ENCODE measurements at places on chromosomes 16 and 17.

- DNase-seq, result no peak
Measured at GRCh38 chr17:40188694-40189093, 11.4 kb downstream of the RAPGEFL1 start.

DNA sequence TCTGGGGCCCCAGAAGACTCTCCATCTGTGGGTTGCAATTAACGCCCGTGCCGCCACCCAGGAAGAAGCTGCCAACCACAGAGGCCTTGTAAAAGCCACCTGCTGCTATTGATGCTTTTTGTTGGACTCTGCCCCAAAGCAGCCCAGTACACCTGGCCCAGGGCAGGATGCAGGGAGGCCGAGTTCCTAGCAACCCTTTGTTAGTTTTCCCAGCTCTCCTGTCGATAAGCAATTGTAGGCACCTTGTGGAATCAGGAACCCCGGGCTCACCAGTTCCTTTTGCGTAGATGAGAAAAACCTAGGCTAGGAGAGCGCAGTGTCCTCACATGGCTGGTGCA lies 103.3 kb downstream of the ABCC6 start:
- DNase-seq, result no peak

DNA sequence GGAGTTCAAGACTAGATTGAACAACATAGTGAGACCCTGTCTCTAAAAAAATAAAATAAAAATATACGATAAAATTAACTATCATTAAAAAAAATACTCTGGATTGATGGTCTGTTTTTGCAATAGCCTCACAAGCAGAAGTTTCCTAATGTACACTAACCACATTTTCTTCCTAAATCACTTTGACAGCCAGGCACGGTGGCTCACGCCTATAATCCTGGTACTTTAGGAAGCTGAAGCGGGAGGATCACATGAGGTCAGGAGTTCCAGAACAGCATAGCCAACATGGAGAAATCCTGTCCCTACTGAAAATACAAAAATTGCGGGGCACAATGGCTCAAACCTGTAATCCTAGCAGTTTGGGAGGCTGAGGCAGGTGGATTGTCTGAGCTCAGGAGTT lies 64.7 kb downstream of the HELZ start:
- DNase-seq, result no peak

GRCh38 chr16:85465328-85466303 lies 147.5 kb upstream of the GSE1 start:
- DNase-seq, result peak; percentile 69

DNA sequence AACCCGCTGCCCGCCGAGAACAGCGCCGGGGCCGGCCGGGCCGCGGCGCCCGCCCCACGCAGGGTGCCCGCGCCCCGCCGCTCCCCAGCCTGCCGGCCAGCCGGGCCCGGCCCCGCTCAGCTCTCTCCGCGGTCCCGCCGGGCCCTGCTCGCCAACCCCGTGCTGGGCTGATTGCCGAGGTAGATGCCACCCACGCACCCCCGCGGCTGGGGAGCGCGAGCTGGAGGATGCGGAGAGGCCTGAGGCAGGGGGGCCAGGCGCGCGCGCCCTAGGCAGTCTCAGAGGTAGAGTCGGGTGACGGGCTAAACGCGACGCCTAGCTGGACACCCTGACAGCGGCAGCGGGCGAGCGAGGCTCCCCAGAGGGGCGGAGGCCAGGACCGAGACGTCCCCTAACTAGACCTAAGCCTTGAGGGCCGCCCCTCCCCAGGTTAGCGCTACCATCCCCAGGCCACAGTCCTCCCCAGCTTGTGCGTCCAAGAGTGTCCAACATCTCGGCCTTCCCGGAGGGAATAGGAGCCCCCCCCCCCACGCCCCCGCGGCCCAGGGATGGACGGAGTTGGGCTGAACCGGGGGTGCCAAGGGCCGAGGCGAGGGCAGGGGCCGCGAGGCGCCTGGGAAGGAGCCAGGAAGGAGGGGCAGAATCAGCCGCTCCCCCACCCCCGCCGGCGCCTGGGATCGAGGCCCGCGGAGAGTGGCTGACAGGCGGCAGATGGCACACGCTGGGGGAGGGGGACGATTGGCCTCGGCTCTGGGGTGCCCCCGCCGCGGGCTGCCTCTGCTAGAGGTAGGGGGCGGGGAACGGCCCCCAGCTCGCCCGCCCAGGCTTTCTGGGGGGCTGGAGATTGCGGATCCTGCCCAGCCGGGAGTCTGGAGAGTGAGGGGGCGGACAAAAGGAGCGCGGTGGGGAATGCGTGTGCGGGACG lies 2.5 kb upstream of the ZNF423 start:
- no peak for DNase-seq

DNA sequence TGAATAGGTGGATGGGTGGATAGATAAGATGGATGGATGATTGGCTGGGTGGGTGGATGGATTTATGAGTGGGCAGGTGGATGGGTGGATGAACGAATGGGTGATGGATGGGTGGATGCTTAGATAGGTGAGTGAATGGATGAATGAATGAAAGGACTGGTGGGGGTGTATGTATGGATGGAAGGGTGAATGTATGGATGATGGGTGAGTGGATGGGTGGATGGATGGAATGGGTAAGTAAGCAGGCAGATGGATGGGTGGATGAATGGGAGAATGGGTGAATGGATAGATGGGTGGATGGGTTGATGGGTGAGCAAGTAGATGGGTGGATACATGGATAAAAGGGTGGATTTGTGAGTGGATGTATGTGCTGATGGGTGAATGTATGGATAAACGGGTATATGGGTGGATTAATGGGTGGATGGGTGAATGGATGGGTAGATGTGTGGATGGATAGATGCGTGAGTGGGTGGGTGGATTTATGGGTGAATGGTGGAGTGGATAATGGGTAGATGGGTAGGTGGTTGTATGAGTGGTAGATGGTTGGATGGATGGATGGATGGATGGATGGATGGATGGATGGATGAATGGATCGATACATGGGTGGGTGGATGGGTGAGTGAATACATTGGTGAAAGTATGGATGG lies 682.6 kb downstream of the HS3ST4 start:
- DNase-seq, result no peak

DNA sequence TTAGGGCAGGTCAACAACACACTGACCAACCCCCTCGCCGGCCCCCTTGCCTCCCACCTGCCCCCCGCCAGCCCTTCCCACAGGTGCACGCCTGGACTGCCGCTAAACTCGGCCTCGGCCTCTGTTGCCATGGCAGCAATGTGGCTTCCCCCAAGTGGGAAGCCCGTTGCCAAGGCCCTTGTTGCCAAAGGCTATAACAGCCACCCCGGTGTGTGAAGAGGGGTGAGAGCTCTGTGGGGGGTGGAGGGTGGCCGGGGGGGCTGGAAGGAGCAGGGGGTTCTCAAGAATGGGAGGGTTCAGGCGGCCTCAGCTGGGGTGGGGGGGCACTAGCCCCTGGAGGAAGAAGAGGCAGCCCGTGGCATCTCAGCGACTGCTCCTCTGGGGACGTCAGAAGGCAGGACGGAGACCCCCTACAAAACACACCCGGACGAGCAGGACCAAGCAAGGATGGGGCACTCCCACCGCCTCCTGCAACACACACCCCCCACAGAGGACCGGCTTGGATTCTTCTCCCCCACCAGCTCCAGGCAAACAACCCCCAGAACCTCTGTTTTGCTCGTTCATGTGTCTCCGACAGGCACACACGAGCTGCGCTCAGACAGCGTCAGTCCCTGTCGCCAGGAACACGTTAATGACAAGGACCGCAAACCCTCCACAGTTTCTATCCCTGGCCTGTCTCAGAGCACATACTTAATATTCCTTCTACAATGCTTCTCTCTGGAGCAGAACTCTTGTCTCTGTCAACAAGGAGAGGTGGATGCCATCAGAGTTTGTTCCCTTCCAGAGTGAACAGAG lies 55.7 kb downstream of the ABR start:
- no peak for DNase-seq

DNA sequence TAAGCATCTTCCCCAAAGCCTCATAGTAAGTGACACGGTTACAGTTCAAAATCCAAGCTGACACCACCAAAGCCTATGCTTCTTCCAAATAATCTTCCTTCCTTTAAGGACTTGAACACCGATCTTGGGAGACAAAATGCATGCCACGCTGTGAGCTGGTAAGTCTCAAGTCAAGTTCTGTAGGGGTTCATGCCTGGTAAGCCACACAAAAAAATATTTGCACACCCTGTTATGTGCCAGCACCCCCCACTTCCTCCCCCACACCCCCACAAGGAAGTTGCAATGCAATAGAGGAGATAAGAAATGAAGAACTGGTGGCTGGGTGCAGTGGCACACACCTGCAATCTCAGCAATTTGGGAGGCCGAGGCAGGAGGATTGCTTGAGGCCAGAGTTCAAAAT lies 5.6 kb downstream of the NOG start:
- DNase-seq, result no peak

GRCh38 chr16:6510261-6510660 lies 822.4 kb upstream of the RBFOX1 start:
- DNase-seq, result no peak

- no peak for DNase-seq
Measured at GRCh38 chr17:13462146-13462545, 139.6 kb downstream of the HS3ST3A1 start.

- DNase-seq, result no peak
Measured at GRCh38 chr16:73275024-73275423, 227.1 kb upstream of the ZFHX3 start.

DNA sequence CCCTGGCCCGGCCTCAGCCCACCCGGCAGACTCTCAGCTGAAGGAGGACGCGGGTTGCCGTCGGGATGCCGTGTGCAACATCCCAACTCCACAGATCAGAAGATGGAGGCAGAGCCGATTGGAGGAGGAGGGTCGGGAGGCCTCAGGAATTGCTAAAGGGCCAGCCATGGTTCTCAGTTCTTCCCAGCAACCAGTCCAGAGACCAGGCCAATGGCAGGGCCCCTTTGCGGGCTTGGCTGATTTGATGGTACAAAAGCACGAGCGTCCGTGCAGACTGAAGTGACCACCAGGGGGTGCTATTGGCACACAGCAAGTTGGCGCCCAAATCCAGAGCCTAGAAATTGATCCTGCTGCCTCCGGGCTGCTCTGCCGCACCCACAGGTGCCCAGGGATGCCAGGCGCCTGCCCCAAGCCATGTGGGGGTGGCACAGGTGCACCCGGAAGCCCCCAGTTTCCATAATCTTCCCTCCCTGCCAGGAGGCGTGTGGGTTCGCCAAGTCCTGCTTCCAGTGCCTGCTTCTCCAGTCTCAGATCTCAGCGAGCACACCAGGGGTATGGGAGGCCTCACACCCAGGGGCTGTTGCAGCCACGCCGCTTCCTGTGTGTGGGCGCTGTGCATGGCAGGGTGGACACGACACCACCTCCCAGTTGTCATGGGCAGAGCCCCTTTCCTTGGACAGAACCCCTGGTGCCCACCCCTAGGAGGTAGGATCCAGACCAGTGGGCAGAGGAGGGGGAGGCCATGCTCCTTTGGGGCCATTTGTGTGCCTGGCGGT lies 7.1 kb upstream of the TEX19 start:
- peak; percentile 91 for DNase-seq

DNA sequence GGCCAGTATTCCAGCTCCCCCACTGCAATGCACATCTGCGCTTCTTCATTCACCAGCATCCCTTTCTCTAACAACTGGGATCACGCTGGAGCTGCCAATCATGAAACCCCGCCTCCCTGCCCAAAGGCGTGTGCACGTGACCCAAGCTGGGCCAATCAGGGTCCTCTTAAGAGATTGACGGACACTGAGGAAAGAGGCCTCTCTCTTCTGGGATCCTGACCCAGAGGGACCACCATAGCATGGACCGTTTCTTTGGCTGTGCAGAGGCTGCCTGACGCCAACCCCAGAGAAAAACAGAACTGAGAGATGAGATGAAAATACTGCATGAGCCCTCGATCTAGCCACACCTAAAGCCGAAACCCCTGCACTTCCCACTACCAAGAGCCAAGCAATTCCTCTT lies 32.0 kb downstream of the COTL1 start:
- DNase-seq, result peak; percentile 14

DNA sequence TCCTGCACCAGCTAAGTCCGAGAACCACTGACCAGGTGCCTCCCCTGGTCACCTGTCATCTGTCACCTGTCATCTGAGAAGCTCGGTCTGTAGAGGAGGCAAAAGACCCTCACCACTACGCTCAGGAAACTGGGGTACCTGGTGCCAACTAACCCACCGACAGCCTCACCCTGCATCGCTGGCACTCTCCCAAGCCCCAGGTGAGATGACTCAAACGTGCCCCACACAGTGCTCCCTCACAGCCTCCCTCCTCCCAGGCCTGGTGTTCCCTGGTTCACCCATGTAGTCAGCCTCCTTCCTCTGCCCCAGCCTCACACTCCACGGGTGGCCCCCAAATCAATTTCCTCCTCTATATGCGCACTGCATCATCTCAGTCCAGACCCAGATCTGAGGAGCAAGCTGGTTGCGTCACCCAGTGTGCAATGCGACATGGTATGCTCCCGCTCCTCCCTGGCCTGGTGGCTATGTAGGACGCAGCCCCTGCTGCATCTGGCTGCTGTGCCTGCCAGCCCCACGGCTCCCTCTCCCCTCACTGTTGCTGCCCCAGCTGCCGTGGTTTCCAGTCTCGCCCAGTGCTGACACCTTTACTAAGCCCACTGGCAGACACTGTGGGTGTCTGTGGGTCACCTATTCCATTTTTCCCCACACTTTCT lies 68.3 kb downstream of the GTF3C1 start:
- no peak for DNase-seq

- no peak for DNase-seq
Measured at GRCh38 chr16:86676254-86676670, 97.9 kb downstream of the FOXL1 start.

- no peak for DNase-seq
Measured at GRCh38 chr17:18938692-18939023, 13.3 kb upstream of the SLC5A10 start.

DNA sequence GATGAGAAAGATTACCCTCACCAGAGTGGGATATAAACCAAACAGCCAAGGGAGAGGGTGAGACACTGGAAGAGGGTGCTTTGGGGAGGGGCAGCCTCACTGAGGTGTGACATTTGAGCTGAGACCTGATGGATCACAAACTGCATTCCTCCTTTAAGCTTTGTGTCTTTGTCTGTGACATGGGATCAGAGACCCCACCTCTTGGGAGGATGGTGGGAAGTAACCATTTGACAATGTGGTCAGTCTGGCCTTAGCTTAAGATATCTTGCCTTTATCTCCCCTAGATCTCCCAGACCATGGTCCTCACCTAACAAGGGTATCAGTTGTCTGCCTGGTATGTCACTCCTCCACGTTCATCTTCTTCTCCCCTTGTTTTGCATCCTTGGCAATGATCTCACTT lies 163.4 kb downstream of the SHISA9 start:
- no peak for DNase-seq

DNA sequence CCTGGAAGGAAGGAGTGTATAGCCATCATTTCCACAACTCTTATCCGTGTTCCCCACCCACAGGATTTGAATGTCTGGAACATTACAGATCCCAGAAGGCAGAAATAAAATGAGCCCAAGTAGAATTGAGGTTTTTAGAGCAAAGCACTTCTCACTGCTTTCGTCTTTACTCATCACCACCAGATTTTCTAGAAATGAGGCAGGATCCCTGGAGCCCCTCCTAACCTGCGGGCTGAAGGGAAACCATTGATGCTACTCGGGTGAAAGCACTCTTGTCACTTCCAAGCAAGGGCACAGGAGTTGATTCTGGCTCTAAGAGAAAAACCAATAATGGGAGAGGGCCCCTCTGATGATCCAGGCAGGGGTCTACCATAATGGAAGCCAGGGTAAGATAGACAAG lies 2.8 kb upstream of the ALDOC start:
- no peak for DNase-seq

- DNase-seq, result no peak
Measured at GRCh38 chr17:80738020-80738808, 193.6 kb downstream of the RPTOR start.
